Activated CD4-positive, alpha-beta T cell treated with anti-CD3 and anti-CD28 coated beads, Interleukin-2, amount 10 ng/mL, durations not matched to agents 7 days and 5 days (primary cell): ENCODE measurements at places on chromosomes 2 and 18. TPM values are rescaled to one million over a fixed set of nuclear protein-coding genes. Genes with fewer than 3 reads are reported as not detected.

GRCh38 chr2:233146194-233146593 is 86.1 kb downstream of the INPP5D start:
- peaks cover 87% of the 10 kb centered on the region for H3K36me3 ChIP-seq
- DNase-seq = no peak
- no peak overlapping the region for H3K27ac ChIP-seq
- H3K27me3 ChIP-seq = no peaks in the 10 kb centered on the region

The RASGRP3 gene
- 11.8 TPM for total RNA-seq

The ASB18 gene
- not detected for total RNA-seq

The GKN2 gene
- total RNA-seq = not detected

- H3K27me3 ChIP-seq = no peaks in the 10 kb centered on the region
- H3K4me3 ChIP-seq = no peak overlapping the region
- no peak for DNase-seq
- H3K27ac ChIP-seq = no peak overlapping the region
- peaks cover 33% of the 10 kb centered on the region for H3K4me1 ChIP-seq
- no peaks in the 10 kb centered on the region for H3K36me3 ChIP-seq
Measured at GRCh38 chr2:28543316-28544035, 47.6 kb downstream of the PLB1 start.
